Motor neuron (in vitro differentiated cells): ENCODE measurements at places on chromosomes 5 and 9. TPM values are rescaled to one million over a fixed set of nuclear protein-coding genes. Genes with fewer than 3 reads are reported as not detected.

DNA sequence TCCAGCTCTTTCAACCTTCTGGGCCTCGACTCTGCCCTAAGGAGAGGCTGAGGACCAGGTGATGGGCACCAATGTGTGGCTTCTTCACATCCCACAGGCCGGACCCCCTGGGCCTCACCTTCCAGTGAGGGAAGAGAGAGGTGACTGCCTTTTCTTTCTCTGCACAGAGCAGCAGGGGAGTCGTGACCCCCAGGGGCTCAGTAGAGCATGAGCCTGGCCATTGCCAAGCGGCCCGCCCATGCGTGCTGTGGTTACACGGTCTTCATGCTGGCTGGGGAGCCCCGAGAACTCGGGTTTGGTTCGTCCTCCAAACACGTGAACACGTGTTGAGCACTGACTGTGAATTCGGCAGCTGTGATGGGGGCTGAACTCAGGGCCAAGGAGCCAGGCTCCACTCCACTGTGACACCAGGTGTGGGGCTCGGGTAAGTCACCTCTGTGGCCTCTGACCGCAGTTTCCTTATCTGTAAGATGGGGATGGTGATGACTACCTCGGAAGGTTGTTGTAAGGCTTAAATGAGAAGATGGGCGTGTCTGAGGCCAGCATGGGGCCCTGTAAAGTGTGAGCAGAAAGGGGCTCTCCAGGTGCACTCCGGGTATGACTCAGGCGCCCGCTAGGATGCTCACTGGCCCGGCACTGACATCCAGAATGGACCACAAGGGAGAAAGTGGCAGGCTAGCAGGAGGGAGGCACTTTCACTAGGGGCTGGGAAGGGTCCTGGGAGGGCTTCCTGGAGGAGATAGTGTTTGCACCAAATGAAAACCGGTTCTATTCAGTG, 13.4 kb upstream of the GRHPR start:
- no peak for ATAC-seq

The TLR4 gene
- total RNA-seq: 0.22 and 0.25 TPM in 2 replicates

DNA sequence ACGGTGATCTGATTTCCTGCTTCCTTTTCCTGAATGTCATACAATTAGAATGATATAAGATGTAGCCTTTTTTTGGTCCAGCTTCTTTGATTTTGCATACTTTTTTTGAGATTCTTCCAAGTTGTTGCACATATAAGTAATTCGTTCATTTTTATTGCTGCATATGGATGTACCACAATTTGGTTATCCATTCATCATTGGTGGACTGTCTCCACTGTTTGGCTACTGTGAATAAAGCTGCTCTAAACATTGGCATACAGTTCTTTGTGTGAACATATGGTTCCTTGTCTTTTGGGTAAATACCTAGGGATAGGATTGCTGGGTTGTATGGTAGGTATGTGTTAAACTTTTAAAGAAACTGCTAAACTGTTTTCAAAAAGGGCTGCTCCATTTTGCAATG, 52.6 kb downstream of the OR1J1 start:
- ATAC-seq: no peak

DNA sequence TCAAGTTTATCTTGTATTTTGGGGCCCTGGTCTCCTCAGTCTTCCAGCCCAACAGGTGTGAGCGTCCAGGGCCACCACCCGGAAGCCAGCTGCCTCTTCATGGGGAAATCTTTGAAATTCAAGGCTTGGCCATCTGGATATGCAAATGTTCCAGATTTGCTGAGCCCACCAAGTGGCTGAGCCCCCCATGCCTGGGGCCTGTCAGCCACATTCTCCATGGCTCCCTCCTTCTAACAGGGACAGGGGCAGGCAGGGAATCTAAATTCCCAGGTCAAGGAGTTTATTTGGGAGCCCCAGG, 14.2 kb upstream of the CXXC5 start:
- no peak for ATAC-seq

The SHC3 gene
- total RNA-seq: 10.6 and 11.6 TPM in 2 replicates

DNA sequence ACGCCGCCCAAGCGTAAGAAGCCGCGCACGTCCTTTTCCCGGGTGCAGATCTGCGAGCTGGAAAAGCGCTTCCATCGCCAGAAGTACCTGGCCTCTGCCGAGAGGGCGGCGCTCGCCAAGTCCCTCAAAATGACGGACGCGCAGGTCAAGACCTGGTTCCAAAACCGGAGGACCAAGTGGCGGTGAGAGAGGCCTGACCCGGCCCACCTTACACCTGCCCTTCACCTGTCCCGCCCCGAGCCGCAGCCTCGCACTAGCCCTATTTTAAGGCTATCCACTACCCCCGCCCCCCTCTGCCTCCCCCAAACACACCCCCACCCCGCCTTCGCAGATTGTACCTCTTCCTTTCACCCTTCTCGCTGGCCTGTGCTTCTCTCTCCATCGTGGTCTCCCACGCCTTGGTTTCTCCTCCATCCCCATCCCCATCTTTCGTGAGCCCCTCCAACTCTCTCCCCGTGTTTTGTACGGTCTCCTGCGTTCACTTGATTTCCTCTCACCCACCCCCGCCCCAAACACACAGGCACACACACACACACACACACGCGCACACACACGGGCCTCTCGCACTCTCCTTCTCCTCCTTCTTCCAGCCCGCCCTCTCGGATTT, 1.3 kb downstream of the TLX3 start:
- ATAC-seq: no peak

GRCh38 chr9:89379508-89380115, 61.3 kb downstream of the SECISBP2 start:
- ATAC-seq: no peak

DNA sequence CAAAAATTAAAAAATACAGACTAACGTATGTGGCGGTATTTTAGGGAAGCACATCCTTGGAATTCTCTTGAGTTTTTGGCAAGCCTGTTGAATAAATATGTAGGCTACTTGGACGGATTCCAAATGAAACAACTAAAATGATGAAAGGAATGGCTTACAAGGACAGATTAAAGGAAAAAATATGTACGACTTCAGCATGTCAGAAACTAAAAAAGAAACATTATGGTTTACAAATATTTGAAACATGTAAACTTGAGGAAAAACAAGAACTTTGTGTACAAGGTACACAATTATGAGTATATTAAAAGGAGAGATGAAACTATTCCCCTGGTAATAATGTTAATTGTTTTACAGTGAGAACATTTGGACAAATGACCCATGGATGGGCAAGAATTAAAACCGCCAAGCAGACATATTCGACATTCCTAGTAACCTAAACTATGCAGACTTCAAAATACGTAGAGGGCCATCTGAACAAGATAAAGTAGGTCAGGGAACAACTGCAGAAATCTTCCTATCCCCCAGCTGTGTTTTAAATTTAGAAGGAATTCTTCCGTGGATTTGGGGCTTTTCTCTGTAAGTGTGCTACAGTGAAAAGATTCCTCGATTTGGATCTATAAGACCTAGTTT, 12.5 kb downstream of the EDIL3 start:
- peak; percentile 29 for ATAC-seq
